ENCODE measurements at places on chromosomes 6 and 20.
A peak's percentile ranks its signal among the peaks of the same experiment; 100 is the strongest.

DNA sequence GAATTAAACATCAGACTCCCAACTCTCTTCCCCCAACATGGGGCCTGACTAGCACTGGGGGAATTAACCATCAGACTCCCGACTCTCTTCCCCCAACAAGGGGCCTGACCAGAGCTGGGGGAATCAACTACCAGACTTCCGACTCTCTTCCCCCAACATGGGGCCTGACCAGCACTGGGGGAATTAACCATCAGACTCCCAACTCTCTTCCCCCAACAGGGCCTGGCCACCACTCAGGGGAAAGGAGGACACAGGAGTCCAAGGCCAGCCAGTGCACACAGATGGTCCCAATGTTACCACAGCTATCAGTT, 13.1 kb downstream of the CST7 start:
- no peak for DNase-seq

DNA sequence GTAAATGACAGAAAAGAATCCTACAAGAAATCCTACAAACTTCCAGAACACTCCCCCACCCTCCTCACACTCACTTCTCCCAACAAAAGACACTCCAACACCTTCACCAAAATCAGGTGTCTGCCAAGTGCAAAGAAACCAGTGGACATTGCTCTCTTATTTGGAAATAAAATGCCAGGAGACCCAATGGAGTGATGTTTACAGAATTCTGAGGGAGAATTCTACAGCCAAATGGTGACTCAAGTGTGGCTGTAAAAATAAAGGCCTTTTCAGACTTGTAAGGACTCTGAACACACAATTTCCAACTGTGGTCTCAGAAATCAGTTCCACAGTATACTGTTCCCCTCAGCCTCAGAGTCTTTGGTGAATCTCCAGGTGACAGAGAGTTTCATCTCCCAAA, 109.6 kb upstream of the CARMIL1 start:
- no peak for DNase-seq

DNA sequence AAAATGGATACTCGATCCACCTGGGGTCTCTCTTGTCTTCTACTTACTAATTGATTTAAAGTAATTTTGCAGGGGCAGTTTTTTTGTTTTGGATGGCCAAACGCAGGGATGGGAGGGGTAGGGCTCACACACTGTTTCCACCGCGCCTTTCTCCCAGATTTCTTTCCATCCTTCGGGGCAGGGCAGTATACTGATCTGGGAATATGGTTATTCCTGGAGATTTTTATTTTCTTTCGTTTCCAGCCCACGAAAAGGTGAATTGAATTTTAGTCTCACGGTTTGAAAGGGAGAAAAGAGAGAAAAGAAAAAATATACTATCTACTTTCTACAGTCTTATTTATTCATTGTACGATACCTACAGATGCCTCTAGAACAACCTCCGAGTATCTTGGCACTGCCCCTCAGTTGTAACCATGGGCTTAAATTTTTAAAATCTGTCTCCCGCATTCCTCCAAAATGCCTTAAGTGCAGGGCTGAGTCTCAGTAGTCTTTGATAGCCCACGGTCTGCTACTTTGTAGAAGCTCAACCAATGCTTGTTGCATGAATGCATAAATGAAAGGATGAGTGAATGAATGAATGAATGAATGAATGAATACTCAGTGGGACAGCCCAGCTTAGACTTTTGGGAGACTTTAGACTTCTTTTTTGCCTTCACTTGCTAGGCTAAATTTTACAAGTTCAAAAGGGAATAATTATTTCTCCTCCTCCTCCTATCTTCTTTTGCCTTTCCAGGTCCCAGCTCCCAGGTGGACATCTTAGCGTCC, 18.1 kb upstream of the TRIM27 start:
- DNase-seq = no peak

- DNase-seq = no peak
These were observed 21.6 kb downstream of the SASH1 start for GRCh38 chr6:148364056-148364824.

GRCh38 chr20:6959900-6960312, 192.4 kb downstream of the BMP2 start:
- no peak for DNase-seq

- DNase-seq = no peak
These were observed 10.1 kb upstream of the SULF2 start for GRCh38 chr20:47795214-47795907.

DNA sequence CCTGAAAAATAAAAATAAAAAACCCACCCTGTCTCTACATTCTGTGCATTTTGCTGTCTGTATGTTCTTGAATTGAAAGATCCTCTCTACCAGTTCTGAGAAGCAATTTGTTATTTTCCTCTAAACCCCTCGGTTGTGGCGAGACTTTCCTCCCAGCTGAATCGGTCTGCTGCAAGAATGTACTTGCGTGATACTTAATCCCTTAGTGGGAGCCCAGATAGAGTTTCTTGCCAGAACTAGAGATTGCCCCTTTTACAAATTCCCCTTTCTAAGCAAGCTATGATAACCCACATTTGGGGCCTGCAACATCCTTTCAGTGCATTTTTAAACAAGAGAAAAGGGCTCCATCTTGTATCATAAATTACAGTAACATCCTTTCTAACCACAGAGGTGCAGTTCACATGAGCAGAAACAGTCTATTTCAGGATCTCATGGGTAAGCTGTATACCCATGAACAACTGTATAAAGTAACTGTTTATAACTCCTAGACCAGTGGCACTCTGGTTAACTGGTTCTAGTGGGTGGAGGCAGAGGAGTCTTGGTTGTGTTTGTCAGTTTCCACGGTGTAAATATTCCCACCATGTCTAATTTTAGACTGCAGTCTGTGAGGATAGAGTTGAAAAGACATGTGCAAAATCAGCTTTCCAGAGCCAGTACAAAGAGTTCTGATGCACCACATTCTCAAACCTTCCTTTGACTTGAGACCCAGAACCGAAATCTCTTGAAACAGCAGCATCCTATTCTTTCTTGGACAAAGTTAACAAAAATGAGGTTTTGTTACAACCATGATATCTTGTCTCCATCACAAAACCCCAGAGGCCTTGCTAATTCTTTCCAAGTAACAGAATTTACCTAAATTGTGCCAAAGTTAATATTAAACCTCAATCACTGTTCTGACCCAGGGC, 113.1 kb upstream of the ZNF217 start:
- DNase-seq = peak; percentile 57

DNA sequence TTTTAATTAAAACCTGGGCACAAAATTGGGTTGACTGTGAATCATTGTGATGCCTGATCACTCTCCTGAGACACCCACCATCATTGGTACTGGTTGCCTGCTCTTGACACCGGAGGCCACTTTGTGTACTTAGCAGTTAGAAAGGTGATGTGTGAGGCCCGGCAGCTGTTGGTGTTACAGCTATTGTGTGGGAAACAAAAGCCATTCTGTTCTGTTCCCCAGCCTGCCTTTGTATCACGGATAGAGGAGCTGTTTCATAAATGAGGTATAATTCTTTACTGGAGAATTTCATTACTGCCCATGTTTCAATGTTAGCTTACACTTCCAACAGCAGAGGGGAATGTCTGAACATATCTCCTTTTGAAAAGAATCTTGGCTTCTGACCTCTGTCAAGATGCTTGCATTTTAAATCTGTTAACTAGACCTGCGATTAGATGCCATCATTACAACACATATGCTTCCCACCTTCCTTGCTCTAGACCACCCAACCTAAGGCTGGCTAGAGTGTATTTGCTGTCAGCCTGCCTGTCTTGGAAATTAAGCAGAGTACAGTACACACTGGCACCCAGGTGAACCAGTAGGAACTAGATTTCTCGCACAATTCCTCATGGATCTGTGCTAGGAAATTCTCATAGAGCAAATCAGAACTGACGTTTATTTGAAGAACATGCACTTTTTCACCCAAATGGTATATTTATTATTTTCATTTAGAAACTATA, 142.4 kb upstream of the INSM1 start:
- no peak for DNase-seq

DNA sequence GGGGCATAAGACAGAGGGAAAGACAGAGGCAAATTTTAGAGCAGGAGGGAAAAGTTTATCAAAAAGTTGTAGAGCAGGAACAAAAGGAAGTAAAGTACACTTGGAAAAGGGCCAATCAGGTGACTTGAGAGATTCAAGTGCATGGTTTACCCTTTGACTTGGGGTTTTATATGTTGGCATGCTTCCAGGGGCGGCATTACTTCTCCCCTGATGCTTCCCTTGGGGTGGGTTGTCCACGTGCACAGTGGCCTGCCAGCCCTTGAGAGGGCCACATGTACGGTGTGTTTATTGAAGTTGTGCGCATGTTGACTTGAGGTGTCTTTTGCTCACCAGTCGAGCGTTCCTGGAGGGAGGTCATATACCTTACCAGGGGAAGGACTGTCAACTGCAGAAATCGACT, 259.5 kb upstream of the JARID2 start:
- DNase-seq = no peak

- DNase-seq = no peak
These were observed 117.9 kb upstream of the SGK1 start for GRCh38 chr6:134435814-134436280.

DNA sequence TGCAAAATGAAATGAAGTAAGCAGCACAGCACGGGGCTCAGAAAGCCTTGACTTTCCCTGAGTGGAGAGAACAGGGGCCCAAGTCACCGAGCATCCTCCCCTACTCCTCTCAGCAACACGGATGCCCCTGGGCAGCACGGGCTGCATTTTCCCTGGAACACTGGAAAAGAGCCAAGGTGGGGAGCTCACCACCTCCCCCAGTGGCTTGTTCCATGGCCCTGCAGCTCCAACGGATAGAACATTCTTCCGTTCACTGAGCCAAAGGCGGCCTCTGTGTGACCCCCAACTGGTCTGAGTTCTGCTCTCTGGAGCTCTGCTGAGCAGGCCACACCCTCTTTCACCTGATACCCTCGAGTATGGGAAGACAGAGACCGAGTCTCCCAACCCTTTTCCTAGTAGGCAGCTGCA, 20.8 kb upstream of the EMILIN3 start:
- DNase-seq = peak; percentile 70

DNA sequence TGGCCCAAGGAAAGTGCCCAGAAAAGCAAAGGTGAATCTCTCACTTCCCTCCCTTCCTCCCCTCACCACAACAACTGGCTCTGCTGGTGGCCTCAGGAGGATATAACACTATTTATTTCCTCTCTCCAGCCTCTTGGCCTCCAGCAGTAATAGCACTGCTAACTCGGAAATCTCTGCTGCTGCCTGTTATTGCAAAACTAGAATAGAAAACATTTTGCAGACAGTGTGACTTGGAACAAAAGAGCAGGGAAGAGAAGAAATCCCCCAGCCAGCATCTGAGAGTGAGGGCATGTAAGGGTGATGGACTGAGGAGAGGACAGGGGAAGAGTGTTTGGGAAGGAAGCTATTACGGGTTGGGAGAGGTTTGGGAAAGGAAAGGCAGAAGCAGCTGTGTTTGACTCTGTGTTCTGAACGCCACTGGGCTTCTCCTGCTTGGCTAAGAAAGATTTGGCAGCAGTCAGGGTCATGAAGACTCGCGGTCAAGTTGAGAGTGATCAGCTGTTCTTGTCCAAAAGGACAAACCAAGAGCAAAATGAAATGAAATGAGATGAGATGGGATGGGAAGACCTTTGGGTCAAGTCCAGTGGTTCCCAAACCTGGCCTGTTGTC, 81.0 kb upstream of the SNX9 start:
- DNase-seq = peak; percentile 78

DNA sequence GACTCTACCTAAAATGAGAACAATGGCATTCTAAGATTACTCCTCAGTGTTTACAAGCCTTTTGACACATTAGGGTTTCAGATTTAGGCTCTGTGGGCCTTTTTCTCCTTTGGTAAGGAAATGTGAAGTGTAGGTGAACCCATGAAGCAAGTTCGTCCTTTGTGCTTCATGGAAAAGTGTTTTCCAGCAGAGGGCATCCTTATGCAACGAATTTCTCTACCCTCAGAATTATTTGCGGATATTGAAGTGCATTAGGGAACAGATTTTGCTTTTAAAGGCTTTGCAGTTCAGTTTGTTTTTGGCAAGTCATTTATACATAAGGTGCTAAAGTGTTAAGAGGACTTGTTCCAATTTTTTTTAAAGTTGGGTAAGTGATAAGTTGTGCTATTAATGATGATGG, 55.7 kb upstream of the FERMT1 start:
- DNase-seq = peak; percentile 68

GRCh38 chr6:8000636-8001035, 63.6 kb downstream of the BLOC1S5 start:
- DNase-seq = no peak

DNA sequence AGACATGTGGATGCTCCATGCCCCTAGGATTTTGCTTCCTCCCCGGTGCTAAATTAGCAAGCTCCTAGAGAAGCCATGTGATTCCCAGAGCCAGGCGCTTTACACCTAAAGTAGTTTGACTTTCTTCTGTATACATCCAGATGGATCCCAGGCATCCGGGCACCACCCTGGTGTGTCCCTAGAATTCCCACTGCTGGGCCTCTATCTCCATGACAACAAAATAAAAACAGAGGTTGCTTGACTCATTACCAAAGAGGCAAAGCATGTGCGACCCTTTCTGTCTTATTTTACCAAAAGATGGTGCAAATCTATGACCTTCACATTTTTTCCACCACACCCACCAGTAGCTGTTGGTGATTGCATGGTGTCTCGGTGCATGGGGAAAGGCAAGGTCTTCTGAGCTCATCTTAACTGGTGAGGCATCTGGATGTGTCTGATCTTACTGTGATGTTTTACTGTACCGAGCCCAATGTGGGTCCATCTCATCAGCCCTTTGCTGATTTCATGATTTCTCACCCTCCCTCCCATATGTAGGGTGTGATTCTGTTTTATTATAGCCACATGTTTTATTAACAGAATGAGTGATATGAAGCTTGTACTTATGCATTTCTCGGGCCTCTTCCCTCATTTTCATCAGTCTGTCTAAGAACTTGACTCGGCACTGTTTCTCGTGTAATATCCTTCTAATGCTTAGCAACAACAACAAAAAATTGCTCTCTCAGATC, 27.4 kb upstream of the VAPB start:
- peak; percentile 63 for DNase-seq

DNA sequence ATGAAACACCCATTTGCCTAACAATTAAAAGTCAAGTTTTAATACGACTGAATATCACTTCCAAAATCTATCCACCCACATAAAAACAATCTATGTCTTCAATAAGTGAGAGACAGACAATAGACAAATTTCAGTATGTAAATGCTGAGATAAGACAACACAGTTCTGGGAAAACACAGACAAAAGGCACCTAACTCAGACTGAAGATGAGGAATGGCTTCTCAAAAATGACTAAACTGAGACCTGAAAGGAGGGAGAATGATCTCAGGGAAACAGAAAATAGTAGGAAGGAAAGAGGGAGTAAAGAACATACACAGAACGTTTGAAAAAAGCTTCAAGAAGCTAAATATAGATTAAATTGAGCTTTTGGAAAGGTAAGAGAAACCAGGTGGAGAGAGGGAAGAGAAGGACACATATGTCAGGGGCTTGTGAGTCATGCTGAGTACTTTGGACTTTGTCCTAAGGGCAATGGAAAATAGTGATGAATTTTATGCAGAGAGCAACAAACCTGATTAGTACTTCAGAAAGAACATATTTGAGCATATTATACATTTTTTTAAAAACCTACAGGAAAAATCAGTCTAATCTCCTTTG, 16.1 kb downstream of the LMBRD1 start:
- DNase-seq = no peak

GRCh38 chr20:22819112-22819511, 216.0 kb upstream of the SSTR4 start:
- peak; percentile 72 for DNase-seq

GRCh38 chr6:16712931-16713484, 48.3 kb downstream of the ATXN1 start:
- DNase-seq = no peak

Measured in tongue (tissue), 3 donors.